ENCODE measurements at places on chromosomes 16 and 17.

- DNase-seq: no peak
Measured at GRCh38 chr17:13806092-13806491, 204.4 kb upstream of the HS3ST3A1 start.

- DNase-seq: no peak
Measured at GRCh38 chr16:58102665-58103392, 26.4 kb downstream of the CFAP20 start.

- no peak for DNase-seq
Measured at GRCh38 chr16:86086471-86086870, 187.5 kb downstream of the IRF8 start.

- no peak for DNase-seq
Measured at GRCh38 chr17:65020284-65020683, 36.3 kb downstream of the GNA13 start.

DNA sequence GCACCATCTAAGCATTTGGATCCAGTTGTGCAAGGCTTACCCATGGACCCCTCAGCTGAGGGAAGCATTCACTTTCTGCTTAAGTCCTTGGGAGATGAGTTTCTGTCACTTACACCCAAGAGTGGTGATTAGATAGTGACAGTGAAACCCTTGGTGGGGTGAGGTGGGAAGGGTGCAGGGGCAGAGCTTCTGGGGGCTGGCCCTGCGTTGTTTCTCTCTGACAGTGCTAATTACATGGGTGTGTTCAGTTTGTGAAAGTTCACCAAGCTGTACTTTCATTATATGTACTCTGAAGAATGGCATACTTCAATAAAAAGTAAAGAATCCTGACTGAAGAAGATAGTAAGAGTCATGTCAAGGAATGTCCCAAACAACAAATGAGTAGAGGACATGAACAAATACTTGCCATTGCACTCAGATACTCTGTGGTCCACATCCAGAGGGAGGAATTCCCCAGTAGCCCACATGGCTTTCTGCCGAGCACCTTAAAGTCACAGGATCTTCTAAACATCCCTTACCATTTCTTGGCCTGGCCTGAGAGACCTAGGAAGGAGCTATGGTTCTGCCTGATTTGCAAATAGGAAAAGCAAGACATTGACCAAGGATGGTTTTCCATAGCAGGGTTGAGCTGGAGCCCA, 8.4 kb downstream of the CHST6 start:
- no peak for DNase-seq
